T-helper 17 cell (primary cell): ENCODE measurements at places on chromosomes 6 and 20.

GRCh38 chr6:28303570-28303969 is 22.2 kb downstream of the PGBD1 start:
- DNase-seq = no peak

GRCh38 chr20:57688864-57689263 is 21.0 kb downstream of the PMEPA1 start:
- no peak for DNase-seq

GRCh38 chr6:106520711-106521401 is 108.4 kb downstream of the RTN4IP1 start:
- DNase-seq = peak; percentile 57

GRCh38 chr6:100808638-100809275 is 72.4 kb downstream of the ASCC3 start:
- no peak for DNase-seq

- no peak for DNase-seq
Measured at GRCh38 chr6:151958332-151958731, 150.8 kb downstream of the ESR1 start.

- no peak for DNase-seq
Measured at GRCh38 chr6:82712826-82713225, 349.2 kb downstream of the TPBG start.

- no peak for DNase-seq
Measured at GRCh38 chr20:60700728-60701127, 551.3 kb upstream of the CDH4 start.

GRCh38 chr6:36725581-36725980 is 28.0 kb downstream of the RAB44 start:
- DNase-seq = no peak

DNA sequence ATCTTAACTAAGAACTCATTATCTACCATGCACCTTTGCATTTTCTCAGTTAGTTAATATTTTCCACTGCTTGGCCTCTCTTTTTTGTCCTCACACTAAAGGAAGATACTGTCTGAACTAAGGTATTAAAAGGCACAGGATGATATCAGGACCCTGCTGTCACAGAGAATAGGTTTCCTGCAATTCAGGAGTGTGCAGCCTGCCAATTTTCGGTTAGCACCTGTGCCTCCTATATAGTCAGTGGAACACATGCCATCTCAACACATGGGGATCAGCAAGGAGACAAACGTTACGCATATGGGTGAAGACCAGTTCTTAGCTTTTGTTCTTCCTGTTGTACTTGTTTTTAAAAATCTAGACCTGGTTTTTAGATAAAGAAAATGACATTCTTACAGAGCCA is 71.0 kb downstream of the FUT9 start:
- DNase-seq = no peak

GRCh38 chr6:158042245-158042798 is 60.7 kb downstream of the SYNJ2 start:
- no peak for DNase-seq

DNA sequence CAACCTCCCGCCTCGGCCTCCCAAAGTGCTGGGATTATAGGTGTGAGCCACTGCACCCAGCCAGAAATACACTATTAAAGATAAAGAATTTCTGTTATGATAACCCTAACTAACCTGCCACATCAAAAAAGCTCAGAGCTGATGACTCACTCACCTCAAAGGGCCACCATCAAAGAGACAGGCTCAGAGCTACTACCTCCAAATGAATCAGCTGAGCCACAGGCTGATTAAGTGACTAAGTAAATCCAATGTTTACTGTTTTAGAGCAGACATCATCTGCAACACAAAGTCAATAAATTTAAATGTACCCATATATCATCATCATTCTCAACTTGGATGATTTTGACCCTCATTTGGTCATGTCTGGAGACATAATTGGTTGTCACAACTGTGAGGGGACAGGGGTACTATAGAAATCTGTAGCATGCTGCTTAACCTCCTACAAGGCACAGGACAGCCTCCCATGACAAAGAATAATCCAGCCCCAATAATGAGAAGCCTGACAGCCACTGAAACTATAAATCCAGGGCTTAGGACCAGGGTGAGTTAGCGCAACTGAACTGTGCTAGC is 106.5 kb downstream of the ATP9A start:
- DNase-seq = no peak

- DNase-seq = no peak
Measured at GRCh38 chr6:78962448-78962847, 95.1 kb downstream of the IRAK1BP1 start.

GRCh38 chr6:5294392-5295211 is 33.3 kb downstream of the FARS2 start:
- no peak for DNase-seq

DNA sequence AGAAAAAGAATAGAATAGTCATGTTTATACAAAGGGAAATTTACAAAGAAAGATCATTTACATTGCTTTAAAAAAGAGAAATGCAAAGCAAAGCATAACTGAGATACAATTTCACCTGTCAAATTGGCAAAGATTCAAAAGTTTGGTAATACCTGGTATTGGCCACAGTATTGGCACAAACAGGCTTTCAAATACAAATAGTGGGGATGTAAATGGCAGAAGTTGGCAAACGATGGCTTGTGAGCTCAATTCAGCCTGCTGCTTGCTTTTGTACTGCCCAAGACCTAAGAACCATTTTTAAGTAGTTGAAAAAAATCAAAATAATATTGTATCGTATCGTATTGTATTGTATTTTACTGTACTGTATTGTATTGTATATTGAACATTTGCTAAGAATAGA is 194.5 kb upstream of the JAG1 start:
- no peak for DNase-seq

DNA sequence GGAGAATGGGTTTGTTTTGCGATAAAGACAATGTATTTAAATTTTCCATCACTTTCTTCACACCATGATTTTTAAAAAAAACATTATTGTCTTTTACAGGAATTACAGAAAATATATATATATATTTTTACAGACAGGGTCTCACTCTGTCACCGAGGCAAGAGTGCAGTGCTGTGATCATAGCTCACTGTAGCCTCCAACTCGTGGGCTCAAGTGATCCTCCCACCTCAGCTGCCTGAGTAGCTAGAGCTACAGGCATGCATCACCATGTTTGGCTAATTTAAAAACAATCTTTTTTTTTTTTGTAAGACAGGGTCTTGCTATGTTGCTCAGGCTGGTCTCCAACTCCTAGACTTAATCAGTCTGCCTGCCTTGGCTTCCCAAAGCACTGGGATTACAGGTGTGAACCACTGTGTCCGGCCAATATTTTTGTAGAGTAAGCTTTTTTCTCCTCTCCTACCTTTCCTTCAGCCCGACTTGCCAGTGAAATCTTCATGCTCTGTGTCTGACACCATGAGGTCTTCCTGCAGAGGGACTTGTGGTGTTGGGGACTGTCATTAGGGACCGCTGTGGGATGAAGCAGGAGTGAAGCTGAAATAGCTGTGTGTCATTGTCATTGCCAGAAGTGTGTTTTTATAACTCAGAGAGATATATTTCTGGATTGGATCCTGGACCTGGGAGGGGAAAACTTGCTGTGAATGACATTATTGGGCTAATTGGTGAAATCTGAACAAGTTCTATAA is 13.2 kb downstream of the DSP start:
- DNase-seq = no peak

DNA sequence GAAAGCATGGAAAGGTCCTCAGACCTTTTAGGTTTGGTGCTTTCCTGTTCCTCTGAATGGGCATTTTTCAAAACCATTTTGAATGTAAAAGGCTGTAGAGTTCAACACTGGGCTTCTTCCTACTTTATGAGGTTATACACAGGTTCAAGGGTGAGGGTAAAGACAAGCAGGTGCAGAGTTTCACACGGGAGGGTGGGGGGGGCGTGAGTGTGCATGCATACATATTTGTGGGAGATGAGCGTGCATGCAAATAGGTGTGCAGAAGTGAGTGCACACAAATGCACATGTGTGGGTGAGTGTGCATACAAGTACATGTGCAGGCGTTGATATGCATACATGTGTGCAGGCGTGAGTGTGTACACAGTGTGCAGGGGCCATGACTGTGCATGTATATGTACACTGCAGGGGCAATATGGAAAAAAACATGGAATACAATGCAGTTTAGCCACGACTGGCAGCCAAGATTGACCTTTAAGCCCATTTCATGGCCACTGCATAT is 183.1 kb downstream of the GMPR start:
- DNase-seq = no peak

GRCh38 chr6:28794175-28795002 is 129.4 kb downstream of the TRIM27 start:
- DNase-seq = no peak

DNA sequence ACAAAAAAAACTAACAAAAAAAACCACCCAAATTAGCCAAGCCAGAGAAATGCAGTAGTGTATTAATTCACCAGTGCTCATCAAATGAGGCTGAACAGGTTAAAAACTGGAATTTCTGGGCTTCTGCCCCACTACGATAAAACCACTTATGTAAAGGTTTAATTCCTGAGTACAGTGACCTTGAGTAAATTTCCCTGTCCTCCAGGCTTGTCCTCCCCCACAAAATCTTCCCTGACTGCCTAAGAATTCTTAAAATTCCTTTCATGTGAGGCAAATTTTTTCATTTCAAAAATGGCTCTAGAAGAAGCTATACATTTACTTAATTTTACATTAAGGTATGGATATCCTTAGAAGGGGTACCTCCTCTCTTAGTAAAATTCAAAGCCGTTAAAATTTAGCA is 80.1 kb upstream of the ID4 start:
- DNase-seq = no peak

DNA sequence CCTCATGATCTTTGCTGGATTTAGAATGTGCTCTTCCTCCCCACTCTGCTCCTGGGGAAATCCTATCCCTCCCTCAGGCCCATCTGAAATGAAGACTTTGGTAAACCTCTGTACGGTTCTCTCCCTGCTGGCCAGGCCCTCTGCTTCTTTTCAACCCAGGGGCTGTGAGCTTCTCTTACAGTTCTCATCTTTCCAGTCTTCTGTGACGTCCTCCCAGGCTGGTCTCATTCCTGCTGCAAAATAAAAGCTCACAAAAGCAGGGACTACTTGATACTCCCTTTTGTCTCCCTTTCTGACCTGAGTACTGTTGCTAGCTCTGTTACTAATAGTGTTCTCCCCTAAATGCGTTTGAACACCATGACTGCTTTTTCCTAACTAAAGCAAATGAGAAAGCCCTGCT is 46.3 kb downstream of the UNC5CL start:
- no peak for DNase-seq

GRCh38 chr6:145199961-145200360 is 535.4 kb downstream of the EPM2A start:
- DNase-seq = no peak

DNA sequence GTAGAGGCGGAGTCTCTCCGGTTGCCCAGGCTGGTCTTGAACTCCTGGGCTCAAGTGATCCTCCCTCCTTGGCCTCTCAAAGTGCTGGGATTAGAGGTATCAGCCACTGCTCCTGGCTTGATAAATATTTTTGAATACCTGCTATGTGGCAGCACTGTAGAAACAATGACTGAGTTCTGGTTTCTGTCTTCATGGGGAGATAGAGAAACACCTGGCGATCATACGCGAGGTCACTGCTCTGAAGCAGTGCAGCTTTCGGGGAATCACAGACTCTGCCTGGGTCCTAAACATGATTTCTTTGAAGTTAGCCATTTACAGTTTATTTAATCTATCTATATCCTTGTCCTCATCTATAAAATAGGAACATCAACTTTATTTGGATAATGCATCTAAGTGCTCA is 31.2 kb downstream of the DOK5 start:
- DNase-seq = no peak

- no peak for DNase-seq
Measured at GRCh38 chr6:12327391-12327790, 37.2 kb downstream of the EDN1 start.

DNA sequence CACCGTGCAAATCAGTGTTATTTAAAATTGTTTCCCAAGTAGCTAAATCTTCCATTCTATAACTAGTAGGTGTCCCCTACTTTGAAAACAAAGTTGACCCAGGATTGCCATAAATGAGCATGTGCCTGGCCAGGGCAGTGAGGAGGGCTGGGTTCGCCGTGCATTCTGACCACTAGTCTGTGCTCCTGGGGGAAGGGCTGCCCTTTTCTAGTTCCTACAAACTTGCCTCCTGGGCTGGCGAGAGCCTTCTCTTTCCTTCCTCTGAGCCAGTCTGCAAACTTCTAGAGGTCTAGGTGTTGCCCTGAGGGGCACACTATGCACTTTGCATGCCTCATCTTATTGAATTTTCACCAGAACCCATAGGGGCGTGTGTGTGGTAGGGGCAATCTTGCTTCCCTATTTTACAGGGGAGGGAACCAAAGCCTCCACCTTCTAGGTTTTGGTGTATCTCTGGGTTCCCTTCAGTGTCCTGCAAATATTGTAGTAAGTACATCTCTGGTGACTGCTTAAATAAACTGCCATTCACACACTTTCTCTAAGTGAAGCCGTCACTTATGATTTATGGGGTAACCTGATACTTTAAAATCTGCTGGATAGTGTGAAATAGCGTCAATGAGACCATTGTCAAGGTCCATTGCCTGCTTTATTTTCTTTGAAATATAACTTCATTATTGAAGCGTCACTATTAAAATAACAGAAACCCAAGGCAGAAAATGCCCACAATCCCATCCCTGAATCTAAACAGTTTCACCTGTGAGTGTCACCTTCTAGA is 42.2 kb downstream of the CDH26 start:
- DNase-seq = no peak

DNA sequence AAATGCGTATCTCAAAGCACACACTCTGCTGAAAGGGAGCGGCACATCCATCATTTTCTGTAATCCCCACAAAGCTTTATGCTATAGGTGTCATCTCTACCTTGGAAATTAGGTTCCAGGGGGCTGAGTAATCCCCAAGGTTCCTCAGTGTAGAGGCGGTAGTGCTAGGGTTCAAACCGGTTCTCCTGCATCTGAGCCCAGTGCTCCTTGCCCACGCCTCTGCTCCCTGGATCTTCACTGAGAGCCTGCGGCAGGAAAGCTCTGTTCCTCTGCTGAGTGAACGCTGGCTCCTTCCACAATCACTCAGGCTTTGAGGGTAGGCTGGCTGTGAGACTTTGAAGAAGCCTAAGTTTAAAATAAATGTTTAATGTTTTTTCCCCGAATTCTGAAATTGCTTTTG is 24.9 kb downstream of the SLC22A23 start:
- DNase-seq = no peak

GRCh38 chr20:62296724-62297448 is 5.9 kb upstream of the ADRM1 start:
- DNase-seq = no peak

DNA sequence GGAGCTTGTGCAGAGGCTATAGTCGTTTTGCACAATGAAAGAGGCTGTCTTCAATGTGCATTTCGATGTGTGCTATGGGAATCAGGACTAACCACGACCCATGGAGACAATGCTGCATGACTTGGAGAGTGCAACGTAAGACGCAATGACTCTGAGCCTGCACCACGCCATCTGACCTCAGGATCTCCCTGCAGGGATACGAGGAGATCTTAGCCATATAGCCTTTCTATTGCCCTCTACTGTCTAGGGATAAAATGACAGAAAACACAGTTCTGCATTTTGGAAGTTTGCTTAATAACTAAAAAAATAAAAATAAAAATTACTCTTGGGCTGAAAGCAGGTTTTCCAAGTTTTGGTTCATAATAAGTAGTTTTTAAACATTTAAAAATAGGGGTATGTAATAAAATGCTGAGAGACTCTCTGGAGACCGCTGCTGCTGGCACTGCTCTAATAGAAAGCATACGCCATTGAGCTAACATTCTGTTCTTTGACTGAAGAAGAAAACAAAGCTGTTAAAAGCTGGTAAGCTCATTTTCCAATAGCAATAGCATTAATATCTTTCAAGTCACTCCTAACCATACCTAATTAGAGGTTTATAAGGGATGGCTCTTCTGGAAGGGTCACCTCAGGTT is 87.2 kb downstream of the PDE7B start:
- DNase-seq = no peak
